ENCODE measurements at places on chromosomes 6 and 20.

- DNase-seq: no peak
- H3K27me3 ChIP-seq: no peaks in the 10 kb centered on the region
- no peaks in the 10 kb centered on the region for H3K4me1 ChIP-seq
- H3K4me3 ChIP-seq: no peak overlapping the region
Measured at GRCh38 chr6:154874773-154875592, 120.1 kb upstream of the TIAM2 start.

- DNase-seq: no peak
- H3K27me3 ChIP-seq: peaks cover 1% of the 10 kb centered on the region
- no peak overlapping the region for H3K27ac ChIP-seq
- no peak overlapping the region for H3K4me3 ChIP-seq
- no peaks in the 10 kb centered on the region for H3K36me3 ChIP-seq
- no peaks in the 10 kb centered on the region for H3K4me1 ChIP-seq
Measured at GRCh38 chr6:96683819-96684528, 121.0 kb downstream of the FHL5 start.

DNA sequence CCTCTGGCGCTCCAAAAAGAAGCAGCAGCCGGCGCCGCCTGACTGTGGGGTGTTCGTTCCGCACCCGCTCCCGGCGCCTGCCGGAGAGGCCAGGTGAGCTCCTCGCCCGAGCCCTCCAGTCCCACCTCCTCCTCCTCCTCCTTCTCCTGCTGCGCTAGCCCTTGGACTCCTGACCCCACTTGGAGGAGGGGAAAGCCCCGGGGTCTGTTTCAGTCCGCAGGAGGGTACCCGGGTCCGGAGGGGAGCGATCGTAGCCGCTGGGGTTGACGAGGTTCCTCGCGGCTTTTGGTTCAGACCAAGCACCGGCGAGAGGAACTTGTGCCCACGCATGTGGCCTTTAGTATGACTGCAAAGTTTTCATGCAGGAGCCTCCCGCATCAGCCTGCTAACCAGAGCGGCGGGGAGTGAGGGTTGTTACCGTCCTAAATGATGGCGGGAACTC, 493 bp downstream of the CRYBG1 start:
- H3K4me3 ChIP-seq: peak overlapping the region; percentile 79
- peaks cover 45% of the 10 kb centered on the region for H3K27me3 ChIP-seq
- peaks cover 9% of the 10 kb centered on the region for H3K4me1 ChIP-seq
- no peak for DNase-seq
- H3K36me3 ChIP-seq: no peaks in the 10 kb centered on the region
- H3K27ac ChIP-seq: no peak overlapping the region

GRCh38 chr6:149331043-149331807, 13.7 kb downstream of the TAB2 start:
- no peak for DNase-seq
- peaks cover 49% of the 10 kb centered on the region for H3K36me3 ChIP-seq
- no peaks in the 10 kb centered on the region for H3K27me3 ChIP-seq
- H3K4me3 ChIP-seq: peak overlapping the region; percentile 32
- H3K4me1 ChIP-seq: peaks cover 74% of the 10 kb centered on the region

- no peaks in the 10 kb centered on the region for H3K27me3 ChIP-seq
- no peak overlapping the region for H3K27ac ChIP-seq
- peaks cover 41% of the 10 kb centered on the region for H3K36me3 ChIP-seq
Measured at GRCh38 chr6:20582586-20583443, 48.6 kb downstream of the CDKAL1 start.

GRCh38 chr20:58918621-58919020, 62.4 kb upstream of the NELFCD start:
- H3K4me1 ChIP-seq: no peaks in the 10 kb centered on the region
- peaks cover 24% of the 10 kb centered on the region for H3K27me3 ChIP-seq
- H3K27ac ChIP-seq: no peak overlapping the region
- DNase-seq: no peak
- no peak overlapping the region for H3K4me3 ChIP-seq
- no peaks in the 10 kb centered on the region for H3K36me3 ChIP-seq

GRCh38 chr6:131854803-131855202, 47.0 kb downstream of the ENPP1 start:
- H3K27ac ChIP-seq: no peak overlapping the region
- peaks cover 19% of the 10 kb centered on the region for H3K36me3 ChIP-seq
- no peak for DNase-seq
- H3K27me3 ChIP-seq: no peaks in the 10 kb centered on the region
- peaks cover 2% of the 10 kb centered on the region for H3K4me1 ChIP-seq

DNA sequence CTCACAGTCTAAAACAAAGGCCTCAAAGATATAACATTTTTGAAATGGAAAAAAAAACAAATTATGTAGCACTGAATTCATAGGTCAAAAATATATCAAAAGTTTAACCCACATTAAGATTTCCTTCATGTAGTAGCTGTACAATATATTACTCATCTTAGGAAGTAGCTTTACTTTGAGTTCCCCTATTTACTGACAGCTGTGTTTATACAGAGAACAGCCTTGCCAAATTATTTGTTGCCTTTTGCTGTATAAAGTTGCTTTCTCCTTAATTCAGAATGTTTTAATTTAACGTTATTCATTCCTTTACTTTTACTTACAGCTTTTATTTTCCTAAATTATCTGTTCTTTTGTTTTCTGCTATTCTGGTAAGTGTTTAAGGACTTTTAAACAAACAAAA, 181.0 kb downstream of the COL12A1 start:
- no peak for DNase-seq
- no peaks in the 10 kb centered on the region for H3K36me3 ChIP-seq
- H3K27ac ChIP-seq: no peak overlapping the region
- no peak overlapping the region for H3K4me3 ChIP-seq
- H3K27me3 ChIP-seq: no peaks in the 10 kb centered on the region

DNA sequence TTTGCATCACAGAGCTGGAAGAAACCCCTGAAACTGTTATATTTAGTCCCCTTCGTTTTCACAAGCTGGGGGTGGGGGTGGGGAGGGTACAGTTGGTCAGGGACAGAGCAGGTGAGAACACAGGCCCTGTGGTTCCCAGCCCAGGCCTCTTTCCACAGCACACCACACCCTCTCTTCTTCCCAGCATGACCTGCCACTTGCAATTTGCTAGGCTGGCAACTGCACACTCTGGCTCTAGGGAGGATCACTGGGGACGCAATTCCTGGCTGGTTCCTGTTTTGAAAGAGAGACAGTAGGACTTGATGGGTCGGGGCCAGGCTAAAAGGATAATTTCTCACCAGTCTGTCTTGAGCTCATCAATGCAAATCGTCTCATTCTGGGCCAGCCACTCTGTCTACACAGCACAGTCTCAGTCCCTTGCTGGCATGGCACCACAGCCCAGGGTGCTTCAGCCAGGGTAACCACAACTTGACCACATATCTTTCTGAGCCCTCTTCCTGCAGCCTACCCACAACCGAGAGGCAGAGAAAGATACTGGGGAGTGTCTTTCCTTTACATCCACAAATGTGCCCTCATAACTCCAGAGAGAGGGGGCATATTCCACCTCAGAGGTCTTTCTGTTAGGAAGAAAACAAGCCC, 41.7 kb upstream of the EMILIN3 start:
- peaks cover 36% of the 10 kb centered on the region for H3K36me3 ChIP-seq
- DNase-seq: no peak
- H3K4me1 ChIP-seq: peaks cover 14% of the 10 kb centered on the region
- H3K27ac ChIP-seq: no peak overlapping the region

GRCh38 chr6:83153883-83154521, 39.1 kb downstream of the PGM3 start:
- no peak for DNase-seq
- H3K36me3 ChIP-seq: peaks cover 3% of the 10 kb centered on the region
- H3K27me3 ChIP-seq: no peaks in the 10 kb centered on the region
- no peak overlapping the region for H3K27ac ChIP-seq
- no peaks in the 10 kb centered on the region for H3K4me1 ChIP-seq

- no peak overlapping the region for H3K4me3 ChIP-seq
- peak overlapping the region; percentile 44 for H3K27ac ChIP-seq
- peaks cover 72% of the 10 kb centered on the region for H3K4me1 ChIP-seq
Measured at GRCh38 chr6:15312500-15312899, 66.6 kb downstream of the JARID2 start.

DNA sequence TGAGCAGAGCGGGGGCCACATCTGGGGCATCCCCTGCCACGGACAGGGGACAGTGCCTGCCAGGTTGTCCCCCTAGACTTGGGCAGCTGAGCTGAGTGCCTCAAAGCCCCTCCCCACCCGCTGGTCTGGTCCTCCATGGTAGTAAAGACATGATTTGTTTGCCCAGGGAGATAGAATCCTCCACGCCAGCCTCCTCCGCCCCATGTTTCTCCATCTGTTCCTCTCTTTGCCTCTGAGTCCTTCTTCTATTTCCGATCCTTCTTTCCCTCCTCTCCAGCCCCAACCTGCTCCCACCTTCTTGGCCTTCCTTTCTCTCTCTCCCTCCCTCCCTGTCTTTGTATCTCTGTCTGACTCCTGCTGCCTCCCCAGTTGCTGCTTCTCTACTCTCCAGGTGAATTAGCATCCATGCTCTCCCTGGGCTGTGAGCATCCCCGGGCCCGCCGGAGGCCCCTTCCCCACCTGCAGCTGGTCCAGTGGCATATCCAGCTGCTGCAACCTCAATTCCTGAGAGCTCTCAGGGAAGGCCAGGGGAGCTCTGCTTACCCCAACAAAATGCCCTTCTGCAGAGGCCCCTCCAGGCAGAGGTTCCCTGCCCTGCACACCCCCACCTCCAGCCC, 45.8 kb downstream of the CPNE5 start:
- no peaks in the 10 kb centered on the region for H3K36me3 ChIP-seq
- no peak overlapping the region for H3K27ac ChIP-seq
- H3K27me3 ChIP-seq: peaks cover 22% of the 10 kb centered on the region
- no peak overlapping the region for H3K4me3 ChIP-seq

- H3K36me3 ChIP-seq: no peaks in the 10 kb centered on the region
- no peak overlapping the region for H3K27ac ChIP-seq
- H3K4me1 ChIP-seq: peaks cover 8% of the 10 kb centered on the region
Measured at GRCh38 chr6:33505548-33506370, 51.4 kb downstream of the ZBTB9 start.

GRCh38 chr6:57040011-57040410, 6.5 kb upstream of the KIAA1586 start:
- no peak overlapping the region for H3K4me3 ChIP-seq
- no peak overlapping the region for H3K27ac ChIP-seq
- H3K27me3 ChIP-seq: peaks cover 46% of the 10 kb centered on the region
- H3K4me1 ChIP-seq: no peaks in the 10 kb centered on the region
- H3K36me3 ChIP-seq: no peaks in the 10 kb centered on the region
- no peak for DNase-seq

DNA sequence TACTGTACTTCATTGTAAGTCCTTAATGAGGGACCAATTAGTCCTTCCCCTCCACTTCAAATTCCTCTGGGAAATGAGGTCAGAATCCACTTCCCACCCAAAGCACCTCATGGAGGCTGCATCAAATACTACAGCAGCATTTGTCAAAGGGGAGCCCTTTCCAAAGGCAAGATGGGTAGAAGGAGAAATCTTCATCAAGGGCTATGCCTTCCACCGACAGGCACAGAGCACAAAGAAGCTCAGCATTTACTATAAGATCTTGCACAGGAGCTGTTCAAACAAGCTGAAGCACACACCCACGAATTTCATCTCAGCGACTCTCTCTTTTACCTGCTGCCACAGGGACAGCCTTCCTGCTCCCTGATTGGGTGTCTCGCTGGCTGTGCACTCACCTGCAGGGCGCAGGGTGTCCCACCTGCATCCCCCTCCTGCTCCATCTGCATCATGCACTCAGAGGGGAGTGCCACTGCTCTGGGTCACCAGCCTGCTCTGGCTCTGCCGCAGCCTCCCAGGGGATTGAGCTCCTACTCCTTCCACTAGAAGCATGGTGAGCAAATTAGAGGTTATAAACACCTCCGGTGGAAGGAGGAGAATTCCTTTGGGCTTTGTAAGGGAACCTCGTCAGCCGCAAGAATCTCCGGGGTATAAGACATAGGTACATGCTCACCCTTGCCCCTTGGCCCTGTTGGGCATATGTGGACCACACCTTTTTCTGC, 164.5 kb downstream of the ATXN1 start:
- H3K27ac ChIP-seq: no peak overlapping the region
- H3K4me1 ChIP-seq: peaks cover 31% of the 10 kb centered on the region
- H3K4me3 ChIP-seq: no peak overlapping the region
- DNase-seq: no peak
- H3K27me3 ChIP-seq: no peaks in the 10 kb centered on the region

GRCh38 chr20:2707353-2708072, 14.9 kb downstream of the EBF4 start:
- H3K27ac ChIP-seq: no peak overlapping the region
- no peaks in the 10 kb centered on the region for H3K36me3 ChIP-seq
- peaks cover 5% of the 10 kb centered on the region for H3K4me1 ChIP-seq
- H3K27me3 ChIP-seq: no peaks in the 10 kb centered on the region
- no peak overlapping the region for H3K4me3 ChIP-seq
- no peak for DNase-seq

GRCh38 chr6:75128878-75129570, 76.8 kb downstream of the COL12A1 start:
- H3K27me3 ChIP-seq: no peaks in the 10 kb centered on the region
- H3K36me3 ChIP-seq: no peaks in the 10 kb centered on the region
- H3K27ac ChIP-seq: no peak overlapping the region
- DNase-seq: no peak
- no peak overlapping the region for H3K4me3 ChIP-seq

DNA sequence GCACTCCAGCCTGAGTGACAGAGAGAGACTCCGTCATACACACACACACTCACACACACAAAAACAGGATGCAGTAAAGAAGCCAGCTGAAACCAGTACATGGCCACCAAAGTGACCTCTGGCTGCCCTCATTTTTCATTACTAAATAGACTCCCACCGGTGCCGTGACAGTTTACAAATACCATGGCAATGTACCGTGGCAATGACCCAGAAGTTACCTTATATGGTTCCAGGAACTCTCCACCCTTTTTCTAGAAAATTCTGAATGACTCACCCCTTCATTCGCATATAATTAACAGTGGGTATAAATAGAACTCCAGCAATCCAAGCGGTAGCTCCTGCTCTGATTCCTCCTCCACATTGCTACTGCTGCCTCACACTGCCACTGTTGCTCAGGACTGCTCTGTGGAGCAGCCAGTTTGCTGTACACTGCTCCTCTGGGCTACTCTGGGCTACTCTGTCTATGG, 57.7 kb downstream of the SNX5 start:
- no peak for DNase-seq
- peaks cover 31% of the 10 kb centered on the region for H3K27me3 ChIP-seq
- H3K27ac ChIP-seq: no peak overlapping the region

DNA sequence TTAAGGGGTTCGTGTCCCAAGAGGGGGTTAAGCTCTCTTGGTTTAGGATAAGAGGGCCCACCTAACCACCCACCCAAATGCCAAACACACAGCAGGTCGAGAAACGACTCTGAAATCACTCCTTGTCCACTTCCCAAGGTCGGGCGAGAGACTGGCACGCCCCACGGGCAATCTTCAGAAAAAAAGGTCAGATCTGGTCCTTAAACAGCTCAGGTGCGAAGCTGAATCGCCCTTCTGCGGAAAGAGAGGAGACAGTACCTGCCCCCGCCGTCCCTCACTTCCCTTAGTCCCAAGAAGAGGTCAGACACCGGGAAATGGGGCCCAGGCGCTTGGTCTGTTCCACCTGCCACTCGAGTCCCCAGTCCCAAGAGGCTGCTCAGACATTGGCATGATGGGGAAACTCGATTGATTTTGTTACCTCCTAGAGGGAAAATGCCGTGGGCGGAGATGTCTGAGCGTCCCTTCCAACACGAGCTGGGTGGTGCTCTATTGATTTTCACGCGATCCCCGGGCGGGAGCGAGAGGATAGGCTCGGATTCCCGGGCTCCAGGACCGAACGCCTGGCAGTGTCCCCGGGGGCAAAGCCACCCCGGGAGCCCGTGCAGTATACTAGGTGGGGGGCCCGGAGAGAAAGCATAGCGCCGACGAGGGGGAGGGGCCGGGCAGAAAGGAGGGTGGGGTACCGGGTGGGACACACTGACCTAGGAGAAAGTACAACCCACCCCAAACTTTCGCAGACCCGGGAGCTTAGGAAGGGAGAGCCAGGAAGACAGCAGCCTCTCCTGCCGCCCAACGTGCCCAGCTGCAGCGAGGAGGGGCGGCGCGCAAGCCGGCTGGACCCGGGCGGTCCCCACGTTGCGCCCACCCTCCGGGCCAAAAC, 1.1 kb upstream of the SAMD5 start:
- no peak overlapping the region for H3K27ac ChIP-seq
- H3K27me3 ChIP-seq: peaks cover 57% of the 10 kb centered on the region
- H3K4me1 ChIP-seq: peaks cover 12% of the 10 kb centered on the region
